LNCaP clone FGC (cell line): ENCODE measurements at places on chromosomes 5 and 9.

DNA sequence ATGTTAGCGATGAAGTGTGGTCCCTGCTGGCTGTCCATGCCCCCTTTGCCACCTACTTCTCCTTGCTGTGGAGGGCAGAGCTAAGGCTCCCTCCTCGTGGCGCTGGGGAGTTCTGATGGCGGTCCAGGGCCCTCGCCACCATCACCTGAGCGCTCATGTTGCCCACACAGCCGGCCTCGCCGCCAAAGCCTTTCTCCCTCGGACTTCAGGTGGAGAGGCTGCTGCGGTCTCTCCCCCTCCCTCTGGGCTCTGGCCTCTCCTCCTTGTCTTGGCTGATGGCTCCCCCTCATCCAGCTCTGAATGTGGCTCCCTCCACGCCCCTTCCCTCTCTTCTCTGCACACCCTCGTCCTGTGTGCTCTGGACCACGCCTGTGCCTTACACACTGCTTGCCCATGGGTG, 14.5 kb upstream of the LPCAT1 start:
- no peak for DNase-seq

DNA sequence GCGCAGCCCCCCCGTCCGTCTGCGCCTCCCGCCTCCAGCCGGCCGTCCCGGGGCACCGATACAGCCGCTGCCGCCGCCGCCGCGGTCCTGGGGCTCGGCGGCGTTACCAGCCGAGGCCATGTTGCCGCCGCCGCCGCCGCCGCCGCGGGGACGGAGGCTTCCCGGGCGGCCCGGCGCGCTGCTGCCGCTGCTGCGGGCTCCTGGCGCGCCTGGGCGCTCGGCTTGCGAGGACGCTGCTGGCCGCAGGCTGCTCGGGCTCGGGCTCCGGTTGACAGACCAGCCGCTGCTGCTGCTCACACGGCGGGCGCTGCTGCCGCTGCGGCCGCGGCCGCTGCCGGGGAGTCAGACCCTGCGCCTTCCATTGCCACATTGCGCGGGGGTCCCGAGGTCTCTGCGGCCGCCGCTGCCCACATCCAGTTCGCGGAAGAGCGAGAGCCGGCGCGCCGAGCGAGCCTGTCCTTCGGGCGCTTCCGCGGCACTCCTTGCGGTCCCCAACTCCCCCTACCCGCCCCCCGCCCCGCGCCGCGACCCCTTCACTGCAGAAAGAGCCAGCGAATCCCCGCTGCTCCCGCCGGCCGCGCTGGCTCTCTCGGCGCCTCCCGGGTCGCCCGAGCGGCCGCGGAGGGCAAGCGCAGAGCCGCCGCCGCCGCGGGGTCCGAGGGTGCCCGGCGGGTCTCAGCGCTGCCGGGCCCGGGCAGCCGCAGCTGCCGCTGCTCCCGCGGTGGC, 8.4 kb downstream of the PTCH1 start:
- no peak for DNase-seq

DNA sequence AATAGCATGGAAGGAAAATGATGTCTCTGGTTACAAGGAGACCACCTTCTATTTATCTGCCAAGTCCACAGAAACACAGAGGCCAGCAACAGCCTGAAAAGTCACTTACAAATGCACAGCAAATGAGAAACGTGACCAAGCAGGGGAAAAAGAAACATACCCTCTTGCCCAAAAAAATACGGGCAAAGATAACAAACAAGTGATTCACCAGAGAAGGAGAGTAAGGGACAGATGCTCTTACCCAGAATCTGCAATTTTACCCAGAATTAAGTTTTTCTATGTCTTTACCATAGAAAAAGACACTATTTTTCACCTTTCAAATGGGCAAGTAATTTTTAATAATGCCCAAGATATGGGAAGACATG, 28.1 kb downstream of the CAMSAP1 start:
- no peak for DNase-seq

DNA sequence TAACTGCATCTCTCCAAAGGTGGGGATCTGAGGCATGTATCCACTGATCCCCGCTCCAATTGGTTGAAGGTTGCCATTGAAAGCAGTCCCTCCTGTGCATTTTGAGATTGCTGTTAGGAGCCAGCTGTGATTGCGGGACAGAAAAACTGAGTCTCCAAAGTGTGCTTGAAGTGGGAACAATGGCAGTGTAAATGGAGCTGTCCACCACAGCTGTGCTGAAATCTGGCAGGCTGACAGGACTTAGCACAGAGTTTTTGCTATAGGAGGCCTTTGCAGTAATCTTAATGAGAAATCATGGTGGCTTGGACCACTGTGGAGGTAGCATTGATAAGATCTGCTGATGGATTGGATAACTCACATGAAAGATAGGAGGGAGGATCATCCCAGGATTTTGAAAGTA, 3.3 kb downstream of the RNF20 start:
- no peak for DNase-seq

DNA sequence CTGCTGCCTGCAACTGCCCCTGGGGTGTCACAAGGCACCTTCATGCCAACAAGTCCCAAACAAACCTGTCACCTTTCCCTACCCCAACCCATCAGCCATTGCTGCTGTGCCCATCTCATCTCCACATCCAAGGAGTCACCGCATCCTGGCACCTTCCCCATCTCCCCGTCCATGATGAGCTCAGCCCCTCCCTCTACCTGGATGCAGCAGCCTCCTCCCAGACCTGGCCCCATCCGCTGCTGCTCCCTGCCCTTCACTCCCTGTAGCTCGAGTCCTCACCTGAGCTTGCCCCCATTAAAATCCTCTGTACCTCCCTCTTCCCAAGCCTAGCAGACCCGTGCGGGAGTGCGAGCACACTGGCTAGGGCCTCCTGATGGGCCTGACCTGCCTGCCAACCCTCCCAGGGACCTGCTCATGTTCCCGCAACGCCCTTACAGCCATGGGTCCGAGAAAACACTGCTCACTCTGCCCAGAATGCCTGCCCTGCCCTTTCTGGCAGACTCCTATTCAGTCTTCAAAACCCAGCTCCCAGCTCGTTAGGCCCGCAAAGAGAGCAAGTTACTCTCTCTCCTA, 110.6 kb downstream of the ADAMTS2 start:
- DNase-seq = no peak

GRCh38 chr5:8907168-8907868, 638.6 kb downstream of the SEMA5A start:
- DNase-seq = no peak

GRCh38 chr5:126513703-126514102, 81.3 kb downstream of the ALDH7A1 start:
- no peak for DNase-seq

- no peak for DNase-seq
Measured at GRCh38 chr9:35690614-35691333, 1.0 kb upstream of the TPM2 start.

GRCh38 chr9:36136894-36137391, 410 bp downstream of the GLIPR2 start:
- DNase-seq = no peak

DNA sequence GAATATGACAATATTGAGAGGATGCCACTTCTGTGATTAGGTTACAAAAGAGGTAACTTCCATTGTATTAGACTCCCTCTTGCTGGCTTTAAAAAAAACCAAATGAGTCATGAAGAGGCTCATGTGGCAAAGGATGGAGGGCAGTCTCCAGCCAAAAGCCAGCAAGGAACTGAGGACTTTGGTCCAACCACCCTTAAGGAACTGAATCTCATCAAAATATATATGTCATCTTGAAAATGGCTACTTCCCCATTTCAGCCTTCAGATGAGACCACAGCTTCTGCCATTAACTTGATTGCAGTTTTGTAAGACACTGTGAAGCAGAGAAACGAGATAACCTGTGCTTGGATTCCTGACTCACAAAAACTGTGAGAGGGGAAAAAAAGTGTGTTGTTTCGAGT, 15.5 kb upstream of the TRIM32 start:
- no peak for DNase-seq

GRCh38 chr5:106363578-106363977, 1307.2 kb downstream of the EFNA5 start:
- no peak for DNase-seq

GRCh38 chr5:132746954-132747615, at the start of gene CCNI2:
Gene CCNI2 (plus strand): TSS chr5:132747426. CDS start chr5:132747496, 70 bp downstream.
- no peak for DNase-seq

- DNase-seq = no peak
Measured at GRCh38 chr9:103287361-103287760, 292.2 kb downstream of the CYLC2 start.

GRCh38 chr5:128597156-128597555, 59.1 kb upstream of the FBN2 start:
- no peak for DNase-seq

GRCh38 chr5:177198738-177199137, 65.2 kb downstream of the NSD1 start:
- DNase-seq = no peak

- no peak for DNase-seq
Measured at GRCh38 chr5:17440766-17441165, 57.3 kb upstream of the TAF11L2 start.

- DNase-seq = no peak
Measured at GRCh38 chr9:81632599-81632998, 56.7 kb downstream of the TLE1 start.

- no peak for DNase-seq
Measured at GRCh38 chr5:94705427-94705826, 87.0 kb downstream of the SLF1 start.

DNA sequence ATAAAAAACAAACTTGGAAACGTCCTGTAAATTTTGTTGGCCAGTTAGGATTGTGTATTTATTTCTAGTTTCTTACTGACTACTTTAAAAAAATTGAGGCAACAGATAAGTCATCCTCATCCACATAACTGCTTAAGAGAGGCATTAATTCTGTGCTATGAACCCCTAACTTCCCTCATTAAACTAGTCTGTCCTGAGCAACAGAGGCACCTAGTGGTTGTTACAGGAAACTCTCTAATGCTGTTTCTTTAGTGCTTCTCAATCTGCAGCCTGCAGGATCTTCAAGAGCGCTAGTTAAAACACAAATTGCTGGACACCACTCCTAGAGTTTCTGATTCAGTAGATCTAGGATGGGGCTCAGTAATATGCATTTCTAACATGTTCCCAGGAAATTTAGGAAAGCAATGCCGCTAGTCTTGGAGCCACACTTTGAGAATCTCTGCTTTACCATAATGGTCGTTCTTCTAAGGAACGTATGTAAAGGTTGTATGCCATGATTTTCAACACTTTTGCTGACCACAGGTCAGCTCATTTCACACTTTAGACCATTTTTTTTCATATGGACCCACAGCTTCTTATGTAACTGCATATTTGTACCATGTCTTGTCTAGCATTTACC, 410.1 kb upstream of the SMARCA2 start:
- DNase-seq = no peak

DNA sequence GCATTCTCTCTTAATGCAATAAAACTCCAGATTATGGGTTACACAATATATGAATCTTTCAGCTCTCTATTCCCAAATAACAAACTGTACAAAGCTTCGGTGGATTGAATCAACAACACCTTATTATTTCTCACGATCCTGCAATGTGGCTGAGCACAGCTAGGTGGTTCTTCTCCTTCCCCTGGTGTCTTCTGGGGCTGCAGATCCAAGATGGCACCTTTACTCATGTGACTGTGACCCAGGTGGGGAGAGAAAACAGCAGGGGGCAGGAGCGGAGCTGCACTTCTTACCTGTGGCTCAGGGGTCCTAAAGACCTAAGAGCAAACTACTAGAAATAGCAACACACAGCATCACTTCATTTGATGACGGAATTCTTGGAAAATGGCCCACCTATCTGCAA, 233.1 kb downstream of the IRX1 start:
- DNase-seq = no peak

GRCh38 chr9:91530829-91531228, 107.2 kb upstream of the NFIL3 start:
- DNase-seq = no peak

DNA sequence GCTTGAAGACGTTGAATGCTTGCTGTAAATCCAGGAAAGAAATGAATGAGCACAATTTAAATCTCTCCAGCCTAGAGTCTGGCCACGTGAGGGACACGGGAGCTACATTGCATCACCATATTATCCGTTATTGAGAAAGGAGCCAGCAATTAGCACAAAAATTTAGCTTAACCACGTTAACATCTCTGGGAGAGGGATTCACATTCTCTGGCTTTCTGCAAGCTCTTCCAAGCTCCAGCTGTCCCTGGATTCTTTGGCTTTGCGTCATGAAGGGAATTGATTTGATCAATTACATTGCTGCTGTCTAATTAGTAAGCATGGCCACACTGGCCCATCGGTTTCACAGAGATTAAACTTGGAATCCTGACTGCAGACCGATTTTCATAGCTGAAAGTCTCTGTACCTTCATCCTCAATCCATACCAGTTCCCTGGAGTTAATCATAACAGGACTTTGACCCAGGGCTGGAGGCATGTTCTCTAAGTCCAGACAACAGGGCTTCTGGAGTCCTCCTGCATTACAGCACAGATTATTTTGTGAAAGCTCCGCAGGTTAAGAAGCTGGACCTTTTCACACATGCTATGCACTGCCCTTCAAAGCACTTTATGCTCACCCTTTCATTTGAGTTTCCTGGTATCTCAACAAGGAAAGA, 31.6 kb downstream of the ADRA1B start:
- no peak for DNase-seq

DNA sequence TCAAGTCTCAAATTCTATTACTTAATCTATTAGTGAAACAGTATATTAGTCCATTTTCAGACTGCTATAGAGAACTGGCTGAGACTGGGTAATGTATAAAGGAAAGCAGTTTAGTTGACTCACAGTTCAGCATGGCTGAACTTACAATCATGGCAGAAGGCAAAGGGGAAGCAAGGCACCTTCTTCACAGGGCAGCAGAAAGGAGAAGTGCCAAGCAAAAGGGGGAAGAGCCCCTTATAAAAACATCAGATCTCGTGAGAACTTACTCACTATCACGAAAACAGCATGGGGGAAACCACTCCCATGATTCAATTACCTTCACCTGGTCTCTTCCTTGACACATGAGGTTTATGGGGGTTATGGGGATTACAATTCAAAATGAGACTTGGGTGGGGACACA, 67.9 kb upstream of the CHSY3 start:
- DNase-seq = no peak

- no peak for DNase-seq
Measured at GRCh38 chr5:135392256-135392655, 6.8 kb downstream of the MACROH2A1 start.

DNA sequence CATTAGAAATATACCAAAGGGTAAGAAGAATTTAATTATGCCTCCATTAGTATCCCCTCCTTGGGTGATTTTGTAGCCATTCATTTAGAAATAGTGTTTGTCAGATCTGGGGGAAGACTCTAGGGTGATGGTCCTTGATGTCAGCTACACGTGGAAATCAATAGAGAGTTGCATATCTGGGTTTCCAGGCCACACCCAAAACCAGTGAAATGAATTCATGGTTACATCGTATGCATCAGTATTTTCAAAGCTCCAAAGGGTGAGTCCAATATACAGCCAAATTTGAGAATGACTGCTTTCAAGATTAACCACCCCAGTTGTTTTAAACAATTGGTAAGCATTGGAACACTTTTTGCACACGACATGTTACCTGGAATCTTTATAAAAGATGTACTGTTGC, 173.4 kb upstream of the SGCD start:
- DNase-seq = no peak

GRCh38 chr5:168683247-168683926, 104.2 kb upstream of the PANK3 start:
- no peak for DNase-seq
